ENCODE measurements at places on chromosomes 6 and 20.

DNA sequence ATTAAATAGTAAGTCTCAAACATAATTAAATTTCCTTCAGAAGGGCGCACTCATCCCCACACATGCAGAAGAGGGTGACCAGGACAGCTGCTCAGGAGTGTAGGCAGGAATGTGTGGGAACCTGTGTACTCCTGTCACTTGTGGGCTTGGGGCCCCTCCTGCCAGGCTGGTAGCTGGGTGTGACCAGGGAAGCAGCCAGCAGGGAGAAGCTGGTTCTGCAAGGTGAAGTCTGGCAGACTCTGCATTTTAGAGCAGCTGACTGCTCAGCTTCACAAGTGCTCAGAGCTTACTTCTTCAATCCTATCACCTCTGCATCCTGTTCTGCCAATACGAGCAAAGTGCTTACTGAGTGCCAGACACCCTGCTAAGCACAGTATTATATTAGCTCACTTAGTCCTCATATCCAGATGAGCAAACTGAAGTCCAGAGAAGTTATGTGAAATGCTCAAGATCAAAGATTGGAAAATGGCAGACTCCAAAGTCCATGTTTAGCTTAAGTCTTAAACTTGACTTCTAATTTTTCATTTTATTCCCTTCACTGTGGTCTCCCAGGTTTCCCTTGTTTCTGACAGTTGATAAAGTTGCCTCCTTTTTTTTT lies 27.9 kb downstream of the ELMO2 start:
- DNase-seq = no peak

- DNase-seq = no peak
Measured at GRCh38 chr20:8370774-8371173, 238.7 kb downstream of the PLCB1 start.

DNA sequence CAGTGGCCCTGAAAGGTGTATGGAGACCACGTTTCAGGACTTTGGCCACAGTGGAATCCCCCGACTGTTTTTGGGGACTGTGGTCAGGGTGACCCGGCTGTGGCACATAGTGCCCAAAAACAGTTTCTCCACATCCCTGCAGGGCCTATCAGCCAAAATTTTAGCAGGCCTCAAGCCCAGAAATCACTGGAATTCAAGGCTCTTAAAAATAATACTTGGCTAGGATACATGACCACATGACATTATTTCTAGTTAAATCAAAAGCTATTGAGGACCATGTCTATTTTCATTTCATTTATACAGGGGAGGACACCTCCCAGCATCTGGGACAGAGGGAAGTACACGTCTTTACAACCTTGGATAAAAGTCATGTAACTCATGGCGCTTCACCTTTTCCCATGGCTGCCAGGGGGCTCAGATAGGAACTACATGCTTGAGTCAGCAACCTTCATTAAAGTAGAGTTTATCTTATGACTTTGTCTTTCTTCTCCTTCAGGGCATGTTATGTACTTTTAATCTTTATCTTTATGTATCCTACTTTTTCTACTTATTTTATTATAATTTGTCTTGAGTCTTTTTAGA lies 70.8 kb upstream of the CD93 start:
- no peak for DNase-seq

- DNase-seq = peak; percentile 0
Measured at GRCh38 chr6:125432963-125433362, 131.2 kb upstream of the HDDC2 start.

DNA sequence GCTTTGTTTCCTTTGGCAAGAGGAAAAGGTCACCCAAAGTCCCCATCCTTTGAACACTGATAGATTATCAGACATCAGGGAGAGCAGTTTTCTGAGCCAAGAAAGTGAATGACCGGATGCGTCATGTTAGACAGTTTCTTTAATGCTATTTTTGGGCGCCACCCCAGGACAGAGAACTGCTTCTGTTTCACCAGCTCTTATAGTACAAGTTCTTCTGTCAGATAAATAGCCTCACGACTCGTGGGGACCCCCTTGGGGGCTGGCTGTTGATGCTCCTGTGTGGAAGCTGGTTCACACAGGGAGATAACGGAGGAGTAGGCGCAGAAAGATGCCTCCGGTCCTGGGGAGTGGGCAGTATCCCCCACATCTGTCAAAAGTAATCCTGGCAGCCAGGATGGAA lies 54.6 kb downstream of the NPEPL1 start:
- DNase-seq = no peak

DNA sequence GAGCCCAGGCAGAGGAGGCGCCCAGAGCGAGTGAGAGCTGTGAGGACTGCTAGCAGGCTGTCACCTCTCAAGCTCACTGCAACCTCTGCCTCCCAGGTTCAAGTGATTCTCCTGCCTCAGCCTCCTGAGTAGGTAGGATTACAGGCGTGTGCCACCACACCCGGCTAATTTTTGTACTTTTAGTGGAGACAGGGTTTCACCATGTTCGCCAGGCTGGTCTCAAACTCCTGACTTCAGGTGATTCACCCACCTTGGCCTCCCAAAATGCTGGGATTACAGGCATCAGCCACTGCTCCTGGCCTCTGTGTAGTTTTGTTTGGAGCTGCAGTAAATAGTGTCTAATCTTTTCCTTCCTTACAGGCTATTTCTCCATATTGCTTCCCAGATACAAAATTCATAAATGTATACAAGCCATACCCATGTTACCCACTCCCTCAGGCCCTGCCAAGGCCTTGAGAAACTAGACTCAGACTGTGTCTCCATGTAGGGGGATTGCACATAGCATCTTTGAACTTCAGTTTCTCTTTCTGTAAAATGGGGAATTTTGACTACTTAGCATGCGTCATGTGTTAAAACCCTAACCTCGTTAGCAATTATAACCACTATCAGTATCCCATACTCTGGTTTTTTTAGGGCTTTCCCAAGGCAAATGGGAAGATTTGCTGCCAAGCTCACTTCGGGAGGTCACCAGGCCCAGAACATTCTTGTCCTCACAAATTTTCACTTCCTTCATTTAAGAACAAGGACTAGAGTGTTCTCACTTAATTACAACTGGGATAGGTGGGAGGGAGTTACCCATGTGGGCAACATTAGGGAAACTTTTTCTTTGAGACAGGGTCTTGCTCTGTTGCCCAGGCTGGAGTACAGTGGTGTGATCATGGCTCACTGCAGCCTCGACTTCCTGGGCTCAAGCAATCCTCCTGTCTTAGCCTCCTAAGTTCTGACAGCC lies 67.3 kb upstream of the DDR1 start:
- no peak for DNase-seq

- no peak for DNase-seq
Measured at GRCh38 chr6:152054441-152054840, 247.0 kb downstream of the ESR1 start.

GRCh38 chr6:113857556-113858479 lies 673 bp downstream of the MARCKS start:
- peak; percentile 90 for DNase-seq

- DNase-seq = no peak
Measured at GRCh38 chr6:165519316-165519715, 143.7 kb downstream of the PDE10A start.

- no peak for DNase-seq
Measured at GRCh38 chr6:63538550-63538949, 33.7 kb upstream of the LOC128125822 start.

DNA sequence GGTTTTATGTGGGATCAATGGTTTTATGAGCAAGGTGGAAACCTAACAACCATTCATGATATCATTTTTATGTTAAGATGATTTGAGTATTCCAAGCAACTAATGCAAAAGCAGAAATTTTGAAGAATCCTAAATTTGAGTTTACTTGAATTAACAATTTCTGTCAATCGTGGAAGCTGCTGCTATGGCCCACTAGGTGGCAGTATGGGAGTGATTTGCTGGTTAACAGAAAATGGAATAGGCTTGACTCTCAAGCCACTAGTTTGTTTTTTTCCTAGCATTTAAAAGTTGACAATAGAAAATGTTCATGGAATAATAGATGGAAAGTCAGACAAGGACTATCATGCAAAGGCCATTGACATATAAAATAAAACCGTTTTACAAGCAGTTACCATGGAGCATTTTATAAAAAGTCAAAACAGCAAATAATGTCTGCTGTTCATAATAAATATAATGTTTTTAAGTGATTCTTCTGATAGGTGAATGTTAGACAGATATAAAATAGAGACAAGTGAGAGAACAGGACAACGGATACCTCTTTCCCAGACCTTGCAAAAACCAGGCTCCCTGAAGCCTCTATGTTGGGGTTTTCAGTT lies 43.0 kb upstream of the TMEM200A start:
- DNase-seq = peak; percentile 79
